ENCODE measurements at places on chromosomes 11 and 22.

- DNase-seq = no peak
These were observed 1150.6 kb downstream of the DLG2 start for GRCh38 chr11:84476581-84476980.

DNA sequence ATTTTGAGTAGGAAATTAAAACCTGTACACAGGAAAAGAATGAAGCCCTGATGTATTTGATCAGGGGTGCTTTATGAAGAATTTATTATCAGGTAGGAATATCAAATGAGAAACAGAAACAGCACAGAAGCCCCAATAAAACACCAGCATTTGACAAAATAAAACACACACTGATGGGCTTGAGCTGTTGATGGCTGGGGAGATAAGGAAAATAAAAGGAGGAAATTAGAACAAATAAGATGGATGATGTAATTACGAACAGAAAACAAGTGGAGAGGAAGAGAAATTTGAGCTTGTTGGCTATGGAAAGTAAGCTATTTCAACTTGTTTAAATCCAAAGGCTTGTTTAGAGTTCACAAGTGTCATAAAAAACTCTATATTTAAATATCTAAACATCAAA lies 213.7 kb downstream of the CADM1 start:
- DNase-seq = no peak

DNA sequence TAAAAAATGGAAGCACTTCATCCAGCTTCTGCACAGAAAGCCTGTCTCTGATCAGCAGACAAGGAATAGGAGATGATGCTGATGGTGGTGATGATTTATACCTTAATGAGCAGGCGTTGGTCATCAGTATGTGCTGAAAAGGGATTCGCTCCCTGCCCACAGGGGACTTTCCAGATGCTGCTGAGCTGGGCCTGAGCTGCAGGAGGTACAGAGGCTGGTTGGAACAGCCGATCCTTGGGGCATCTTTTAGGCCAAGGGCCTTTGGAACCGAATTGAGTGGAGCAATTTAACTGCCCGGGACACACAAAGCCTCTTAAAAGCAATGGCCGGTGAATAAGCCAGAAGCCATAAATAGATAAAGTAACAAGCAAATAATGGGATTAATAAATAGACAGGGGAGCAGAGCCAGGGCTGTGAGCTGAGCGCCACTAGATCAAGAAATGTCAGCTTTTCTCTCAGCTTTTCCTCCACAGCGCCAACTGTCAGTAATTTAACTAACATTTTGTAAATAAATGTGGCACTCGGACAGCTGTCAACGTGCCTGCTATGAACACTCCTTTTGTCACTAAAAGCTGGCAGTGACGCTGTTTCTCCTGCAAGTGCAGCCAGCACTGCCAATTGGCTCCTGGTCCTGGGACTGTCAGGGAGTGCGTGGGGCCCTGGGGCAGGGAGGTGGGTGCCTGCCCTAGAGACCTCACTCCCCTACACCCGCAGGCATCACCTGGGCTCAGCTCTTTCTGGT lies 562.3 kb downstream of the NTM start:
- no peak for DNase-seq

DNA sequence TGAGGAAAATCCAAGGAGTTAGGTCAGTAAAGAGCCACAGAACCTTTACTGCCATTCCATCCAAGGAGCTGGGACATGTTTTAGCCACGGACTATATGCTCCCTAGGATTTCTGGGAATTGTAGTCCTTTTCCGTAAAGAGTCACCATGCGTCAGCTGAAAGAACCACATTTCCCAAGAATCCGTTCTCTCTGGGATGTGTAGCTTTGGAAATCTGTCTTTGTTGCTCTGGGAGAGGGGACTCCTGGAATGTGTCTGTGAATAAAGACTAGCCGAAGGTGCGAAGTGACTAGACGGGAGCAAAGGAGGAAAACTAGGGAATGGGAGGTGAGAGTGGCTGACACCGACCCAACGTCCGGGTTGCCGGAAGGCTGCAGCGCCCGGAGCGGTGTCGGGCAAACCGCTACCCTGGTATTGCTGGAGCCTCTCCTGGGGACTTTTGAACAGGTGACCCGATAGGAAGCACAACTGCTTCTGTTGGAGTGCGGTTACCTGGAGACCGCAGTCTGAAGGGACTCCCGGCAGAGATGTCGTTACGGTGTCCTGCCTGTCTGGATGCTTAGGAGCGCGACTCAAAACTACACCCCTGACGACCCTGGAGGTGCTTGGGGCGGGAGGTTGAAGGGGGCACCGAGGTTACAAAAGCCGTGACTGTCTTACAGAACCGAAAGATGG lies at the start of gene IFTAP:
Gene IFTAP, plus strand, starts transcription at position 187 of the 674 bp plus-strand sequence. CDS start 15,602 bp downstream, outside the sequence.
- no peak for DNase-seq

DNA sequence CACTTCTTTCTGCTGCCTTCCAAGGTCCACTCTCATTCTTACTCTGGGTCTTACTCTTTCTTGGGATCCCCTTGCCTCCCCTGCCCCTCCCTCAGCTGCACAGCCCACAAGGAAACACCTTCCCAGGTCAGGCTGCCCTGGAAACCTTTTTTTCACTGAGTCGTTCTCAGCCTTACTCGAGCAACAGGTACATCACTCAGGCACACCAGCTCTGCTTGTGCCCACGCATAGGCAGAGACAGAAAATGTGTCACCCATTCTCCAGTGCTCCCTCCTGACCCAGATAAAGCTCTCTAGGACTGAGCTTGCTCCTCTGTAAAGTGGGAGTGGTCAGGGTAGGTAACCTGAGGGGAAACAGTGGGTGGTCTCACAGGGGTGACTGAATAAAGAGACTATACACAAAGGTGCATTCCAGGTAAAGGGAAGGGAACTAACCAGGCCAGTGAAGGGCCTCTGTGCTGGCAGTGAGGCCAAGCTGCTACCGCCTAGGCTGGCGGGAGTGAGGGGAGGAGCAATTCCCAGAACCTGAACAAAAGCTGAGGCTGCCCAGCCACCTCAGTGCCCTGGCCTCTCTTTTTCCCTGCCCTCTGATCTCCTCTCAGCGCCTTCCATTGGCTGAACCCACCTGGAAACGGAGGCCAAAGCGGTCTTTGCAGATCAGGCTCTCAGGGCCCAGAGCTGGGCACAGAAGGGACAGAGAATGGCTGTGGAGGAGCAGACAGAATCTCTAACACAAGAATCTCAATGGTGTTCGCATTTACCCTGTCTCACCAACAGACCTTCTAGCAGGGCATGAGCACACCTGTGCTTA lies 15.9 kb downstream of the PRG3 start:
- DNase-seq = no peak

DNA sequence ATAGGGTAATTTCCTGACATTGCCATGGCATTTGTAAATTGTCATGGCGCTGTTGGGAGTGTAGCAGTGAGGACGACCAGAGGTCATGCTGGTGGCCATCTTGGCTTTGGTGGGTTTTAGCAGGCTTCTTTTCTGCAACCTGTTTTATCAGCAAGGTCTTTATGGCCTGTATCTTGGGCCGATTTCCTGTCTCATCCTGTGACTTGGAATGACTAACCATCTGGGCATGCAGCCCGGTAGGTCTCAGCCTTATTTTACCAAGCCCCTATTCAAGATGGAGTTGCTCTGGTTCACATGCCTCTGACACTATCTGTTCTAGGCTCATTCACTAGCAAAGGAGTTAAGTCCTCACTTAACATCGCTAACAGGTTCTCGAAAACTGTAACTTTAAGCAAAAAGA lies 1374.2 kb downstream of the FAM181B start:
- no peak for DNase-seq

GRCh38 chr22:20022978-20023613 lies 2.2 kb downstream of the TANGO2 start:
- no peak for DNase-seq

DNA sequence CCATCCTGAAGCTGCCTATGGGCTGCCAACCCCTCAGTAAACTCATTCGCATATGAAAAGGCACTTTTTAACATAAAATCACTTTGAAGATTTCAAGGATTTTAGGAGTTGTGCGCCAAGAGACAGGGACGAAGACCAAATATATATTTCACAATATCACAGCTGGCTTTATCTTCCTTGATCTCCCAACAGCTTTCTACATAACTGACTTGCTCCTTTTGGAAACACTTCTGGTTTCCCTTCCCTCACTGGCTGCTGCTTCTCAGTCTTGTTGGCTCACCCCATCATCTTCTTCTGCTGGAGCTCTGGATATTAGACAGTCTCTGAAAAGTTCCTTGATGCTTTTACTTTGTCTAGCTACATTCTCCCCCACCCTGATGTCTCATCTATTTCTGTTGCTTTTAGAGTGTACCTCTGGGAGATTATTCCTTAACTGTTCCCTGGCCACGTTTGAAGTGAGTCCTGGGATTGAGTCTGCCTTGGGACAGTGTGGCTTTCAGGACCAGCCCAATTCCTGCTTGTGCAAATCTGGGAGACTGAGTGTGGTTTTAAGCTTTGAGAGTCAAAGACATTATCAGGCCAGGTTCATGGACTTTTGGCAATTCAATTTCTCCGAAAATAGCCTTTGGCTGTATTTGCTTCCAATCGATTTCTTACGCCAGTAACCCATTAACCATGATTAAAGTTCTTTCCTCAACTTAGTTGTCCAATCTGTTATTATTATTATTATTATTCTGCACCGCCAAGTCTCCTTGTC lies 30.9 kb upstream of the NNMT start:
- no peak for DNase-seq

- DNase-seq = no peak
These were observed at the start of gene VPREB1 for GRCh38 chr22:22244316-22245250. TSS of gene VPREB1 (plus strand) at chr22:22244786. CDS start at chr22:22244814, 28 bp downstream.

GRCh38 chr11:9104580-9104979 lies 13.2 kb upstream of the SCUBE2 start:
- no peak for DNase-seq

DNA sequence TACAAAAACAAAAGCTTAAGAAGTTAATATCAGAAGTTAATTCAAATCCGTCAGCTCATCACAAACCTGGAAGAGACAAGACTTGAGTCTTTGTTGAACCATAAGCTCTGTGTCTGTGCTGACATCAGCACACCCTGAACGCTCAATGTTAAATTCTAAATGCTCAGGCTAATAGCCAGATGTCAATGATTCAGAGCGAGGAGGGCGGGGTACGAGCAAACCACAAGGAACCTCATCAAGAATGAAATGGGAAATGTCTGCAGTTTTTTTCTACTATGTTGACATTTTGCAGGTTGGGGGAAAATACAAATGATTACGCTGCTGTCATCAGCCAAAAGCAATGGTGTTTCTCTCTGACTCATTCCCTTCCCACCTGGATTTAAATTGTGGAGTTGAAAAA lies 1057.2 kb downstream of the NTM start:
- no peak for DNase-seq

- no peak for DNase-seq
These were observed 26.9 kb upstream of the CAT start for GRCh38 chr11:34411791-34412190.

DNA sequence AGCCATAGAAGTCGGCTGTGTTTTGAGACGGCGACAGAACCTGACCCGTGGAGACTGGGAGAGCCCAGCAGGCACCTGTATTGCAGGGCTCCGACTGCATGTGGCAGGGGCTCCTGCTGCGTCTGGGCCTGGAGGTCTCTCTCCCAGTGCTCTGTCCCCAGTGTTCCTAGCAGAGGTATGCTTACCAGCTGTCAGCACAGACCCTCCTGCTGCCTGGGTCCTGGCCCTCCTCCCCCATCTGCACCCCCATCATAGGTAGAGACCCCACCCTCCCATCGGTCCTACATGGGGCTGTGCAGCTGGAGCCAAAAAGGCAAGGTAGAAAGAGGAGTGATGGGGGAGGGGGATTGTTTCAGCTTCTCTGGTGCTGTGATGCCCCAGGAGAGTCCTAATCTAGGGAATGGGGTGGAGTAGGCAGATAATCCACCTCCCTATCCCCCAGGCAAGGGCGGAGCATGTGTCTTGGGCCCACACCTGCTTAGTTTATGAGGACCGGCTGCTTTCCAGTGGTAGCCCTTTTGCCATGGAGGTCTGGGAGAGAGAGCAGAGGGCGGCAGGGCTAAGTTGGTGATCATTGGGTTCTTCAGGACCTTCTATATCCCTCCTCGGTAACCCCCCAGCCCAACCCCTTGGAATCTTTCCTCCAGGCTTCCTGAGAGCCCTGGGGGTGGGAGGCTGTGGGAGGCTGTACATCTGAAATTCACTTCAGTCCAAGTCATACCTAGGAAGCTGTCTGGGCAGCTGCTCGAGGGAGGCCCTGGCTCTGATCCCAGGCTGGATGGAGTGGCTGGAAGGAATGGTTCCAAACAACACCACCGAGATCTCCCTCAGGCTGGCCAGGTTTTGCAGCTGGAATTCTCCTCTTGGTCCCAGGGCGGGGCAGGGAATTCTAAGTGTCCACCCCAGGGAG lies 5.3 kb downstream of the SLC7A4 start:
- DNase-seq = no peak

GRCh38 chr22:23231471-23232093 lies 51.3 kb downstream of the BCR start:
- no peak for DNase-seq

GRCh38 chr11:46930089-46930488 lies 6.5 kb upstream of the CSTPP1 start:
- DNase-seq = no peak

DNA sequence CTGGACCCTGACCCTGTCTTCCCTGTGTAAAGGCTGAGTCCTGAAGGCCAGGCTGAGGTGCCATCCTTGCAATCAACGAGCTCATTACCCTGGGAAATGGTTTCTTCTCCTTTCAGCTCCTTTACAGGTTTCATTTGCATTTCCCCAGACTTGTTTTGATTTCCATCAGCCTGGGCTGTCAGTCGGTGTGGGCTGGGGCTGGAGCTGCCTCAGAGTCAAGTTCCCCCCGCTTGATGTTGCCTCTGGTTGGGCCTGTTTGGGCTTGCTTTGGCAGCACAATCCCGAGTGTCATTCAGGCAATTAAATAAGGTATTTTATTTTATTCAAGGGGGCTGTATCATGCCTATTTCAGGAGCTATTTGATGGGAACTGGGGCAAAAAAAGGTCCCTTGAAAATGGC lies 424.9 kb downstream of the INSC start:
- DNase-seq = no peak

DNA sequence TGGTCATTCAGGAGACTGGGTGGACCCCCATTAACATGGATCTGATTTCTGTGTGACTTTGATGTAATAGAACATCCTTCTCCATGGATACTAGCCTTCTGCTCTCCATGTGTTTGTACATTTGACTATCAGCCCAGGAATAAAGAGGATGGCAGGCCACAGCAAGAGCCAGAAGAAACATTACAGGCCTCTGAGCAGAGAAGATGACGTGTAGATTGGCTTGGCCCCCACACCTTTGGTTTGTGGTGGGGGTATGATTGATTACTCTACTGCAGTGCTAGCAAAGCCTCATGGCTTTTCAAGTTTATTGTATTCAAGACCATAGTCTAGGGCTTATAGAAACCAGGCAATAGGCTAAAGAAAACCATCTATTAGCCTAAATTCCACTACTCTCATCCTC lies 77.0 kb downstream of the GRAMD1B start:
- DNase-seq = no peak

DNA sequence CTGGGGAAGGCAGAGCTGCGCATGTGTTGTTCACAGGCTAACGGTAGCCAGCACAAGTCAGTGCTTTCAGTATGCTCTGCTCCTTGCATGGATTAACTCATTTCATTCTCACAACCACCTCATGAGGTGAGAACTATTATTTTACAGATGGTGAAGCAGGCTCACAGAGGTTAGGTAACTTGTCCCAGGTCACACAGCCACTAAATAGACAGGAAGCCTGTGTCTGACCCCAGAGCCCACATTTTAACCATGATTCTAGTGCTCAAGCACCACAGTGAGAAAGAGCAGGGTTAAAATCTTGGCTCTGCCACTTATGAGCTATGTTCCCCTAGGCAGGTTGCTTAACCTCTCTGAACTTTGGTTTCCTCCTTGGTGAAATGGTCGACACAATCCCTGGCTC lies 6.2 kb upstream of the SNX15 start:
- no peak for DNase-seq

- no peak for DNase-seq
These were observed 149.4 kb downstream of the NXPE2 start for GRCh38 chr11:114827736-114828135.
